ENCODE measurements at places on chromosomes 5 and 9. TPM values are rescaled to one million over a fixed set of nuclear protein-coding genes. Genes with fewer than 3 reads are reported as not detected.

Gene ZFP37
- 0.87 TPM for total RNA-seq

Gene RAB24
- total RNA-seq = 43.4 TPM

Gene GPRIN1
- 2.2 TPM for total RNA-seq

Gene NRG2
- not detected for total RNA-seq

Gene KCNV2
- total RNA-seq = not detected

Gene IL5
- 0.48 TPM for total RNA-seq

Gene PWWP2A
- 26.5 TPM for total RNA-seq

Gene FOXI1
- not detected for total RNA-seq

Gene MFAP3
- 26.4 TPM for total RNA-seq

Gene SGCD
- total RNA-seq = not detected

Gene JAK2
- total RNA-seq = 60.3 TPM

Gene ALDH7A1
- 3.4 TPM for total RNA-seq

Gene PRUNE2
- total RNA-seq = not detected

Gene GRXCR2
- total RNA-seq = not detected

Gene PGGT1B
- total RNA-seq = 39.0 TPM

Gene MARCHF3
- 3.2 TPM for total RNA-seq

Gene ARHGEF39
- 14.5 TPM for total RNA-seq

Gene NUTM2G
- not detected for total RNA-seq

Gene TMED7
- total RNA-seq = 43.1 TPM

Gene IZUMO3
- not detected for total RNA-seq

Gene TAS2R1
- not detected for total RNA-seq
